Subcutaneous preadipocyte (primary cell): ENCODE measurements at places on chromosomes 7 and 10. TPM values are rescaled to one million over a fixed set of nuclear protein-coding genes. Genes with fewer than 3 reads are reported as not detected.

The ALOX5 gene
- not detected in 2 replicates for total RNA-seq

The ZNF32 gene
- 16.0 and 19.5 TPM in 2 replicates for total RNA-seq

The ANKRD30A gene
- not detected in 2 replicates for total RNA-seq

The ZNF804B gene
- total RNA-seq, result not detected in 2 replicates

The LBX1 gene
- total RNA-seq, result not detected in 2 replicates

The NODAL gene
- not detected in 2 replicates for total RNA-seq

The NXPH1 gene
- not detected in 2 replicates for total RNA-seq

The CREB3L2 gene
- total RNA-seq, result 23.1 and 31.1 TPM in 2 replicates
